Dermis blood vessel endothelial cell (primary cell): ENCODE measurements at places on chromosomes 7 and 10. TPM values are rescaled to one million over a fixed set of nuclear protein-coding genes. Genes with fewer than 3 reads are reported as not detected.
A peak's percentile ranks its signal among the peaks of the same experiment; 100 is the strongest.

The TACC2 gene
- 3.6 and 8.2 TPM in 2 replicates for total RNA-seq

GRCh38 chr10:43210556-43210955 lies 56.3 kb downstream of the RASGEF1A start:
- no peak for DNase-seq

DNA sequence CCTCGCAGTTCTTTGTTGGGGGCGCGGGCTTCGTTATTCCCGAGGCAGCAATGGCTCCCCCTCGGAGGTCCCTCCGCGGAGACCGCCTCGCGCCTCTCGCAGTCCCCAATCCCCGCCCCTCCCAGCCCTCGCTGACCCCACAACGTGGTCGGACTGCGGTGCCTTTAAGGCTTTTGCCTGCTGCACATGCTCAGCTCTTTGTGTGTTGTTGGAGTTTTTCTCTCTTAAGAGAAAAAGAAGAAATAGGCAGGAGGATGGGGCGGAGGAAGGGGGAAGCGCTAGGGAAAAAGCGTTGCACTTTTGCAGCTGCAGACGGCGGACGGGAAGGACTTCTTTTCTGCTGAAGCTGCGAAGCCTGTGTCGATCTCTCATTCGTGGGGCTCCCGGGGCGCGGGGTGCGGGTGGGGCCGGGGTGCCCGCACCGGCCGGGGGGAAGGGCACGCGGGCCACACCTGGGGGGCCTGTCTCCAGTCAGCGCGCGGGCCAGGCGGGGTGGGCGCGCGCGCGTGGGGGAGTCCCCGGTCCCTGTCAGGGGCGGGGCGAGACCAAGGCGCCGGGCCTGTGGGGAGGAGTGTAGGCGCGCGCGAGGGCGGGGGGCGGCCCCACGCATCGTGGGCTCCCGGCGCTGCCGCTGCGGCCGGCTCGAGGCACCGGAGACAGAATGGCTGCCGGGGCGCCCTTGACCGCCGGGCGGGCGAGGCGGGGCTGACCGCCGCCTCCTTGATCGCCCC lies 445 bp upstream of the ATRNL1 start:
- DNase-seq: peak; percentile 13

GRCh38 chr10:13046851-13047528 lies 45.5 kb upstream of the CCDC3 start:
- no peak for DNase-seq

GRCh38 chr10:67722113-67722512 lies 26.1 kb upstream of the CTNNA3 start:
- DNase-seq: no peak

DNA sequence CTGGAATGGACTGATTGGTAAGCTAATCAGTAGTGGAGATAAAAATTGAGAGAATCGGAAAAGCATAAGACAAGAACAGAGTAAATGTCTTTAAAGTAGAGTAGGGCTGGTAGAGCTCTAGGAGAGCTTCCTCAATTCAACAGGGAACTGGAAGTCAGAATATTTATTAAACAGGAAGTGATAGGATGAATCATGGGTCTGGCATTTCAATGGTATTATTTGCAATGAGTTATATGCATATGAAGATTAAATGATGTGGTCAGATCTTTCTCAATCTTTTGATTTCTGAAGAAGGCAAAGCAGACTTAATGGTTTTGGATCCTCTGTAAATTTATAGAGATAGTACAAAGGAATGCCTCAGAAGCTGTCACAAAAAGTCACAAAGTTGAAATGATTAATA lies 349.0 kb downstream of the HPSE2 start:
- DNase-seq: peak; percentile 5

The GNG11 gene
- 404 and 652 TPM in 2 replicates for total RNA-seq

DNA sequence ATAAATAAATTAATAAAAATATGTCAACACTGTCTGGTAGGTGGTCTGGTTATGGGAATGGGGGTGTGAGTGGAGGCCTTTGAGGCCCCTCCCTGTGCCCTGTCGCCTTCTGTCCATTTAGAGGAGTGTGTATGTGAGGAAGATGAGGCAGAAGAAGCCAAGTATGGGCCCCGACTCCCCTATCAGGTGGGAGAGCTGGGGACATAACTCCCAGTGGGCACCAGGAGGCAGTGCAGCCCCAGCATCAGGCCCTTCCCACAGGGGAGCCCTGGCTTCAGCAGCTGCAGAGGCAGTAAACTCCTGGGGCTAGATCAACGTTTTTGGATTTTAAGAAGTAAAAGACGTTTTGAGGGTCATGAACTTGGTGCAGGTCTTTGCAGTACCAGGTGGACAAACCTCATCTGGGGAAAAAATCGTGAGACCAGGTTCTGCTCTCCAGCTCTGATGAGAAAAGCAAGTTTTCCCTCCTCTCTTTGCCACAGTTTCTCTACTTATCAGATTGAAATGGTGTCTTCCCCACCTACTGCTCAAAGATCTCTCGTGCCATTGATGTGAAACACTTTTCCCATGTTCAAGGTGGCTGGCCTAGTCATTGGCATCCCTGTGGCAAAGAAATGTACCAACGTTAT lies 167.8 kb upstream of the EEPD1 start:
- peak; percentile 87 for DNase-seq

The POLL gene
- 11.7 and 16.3 TPM in 2 replicates for total RNA-seq
